ENCODE measurements at places on chromosomes 16 and 17.

GRCh38 chr16:22782314-22782713, 31.6 kb upstream of the HS3ST2 start:
- no peak for DNase-seq

- DNase-seq, result peak; percentile 30
Observed at GRCh38 chr17:73900516-73900915, 256.3 kb upstream of the SDK2 start.

GRCh38 chr17:77690271-77691161, 268.0 kb upstream of the TNRC6C start:
- DNase-seq, result peak; percentile 34

DNA sequence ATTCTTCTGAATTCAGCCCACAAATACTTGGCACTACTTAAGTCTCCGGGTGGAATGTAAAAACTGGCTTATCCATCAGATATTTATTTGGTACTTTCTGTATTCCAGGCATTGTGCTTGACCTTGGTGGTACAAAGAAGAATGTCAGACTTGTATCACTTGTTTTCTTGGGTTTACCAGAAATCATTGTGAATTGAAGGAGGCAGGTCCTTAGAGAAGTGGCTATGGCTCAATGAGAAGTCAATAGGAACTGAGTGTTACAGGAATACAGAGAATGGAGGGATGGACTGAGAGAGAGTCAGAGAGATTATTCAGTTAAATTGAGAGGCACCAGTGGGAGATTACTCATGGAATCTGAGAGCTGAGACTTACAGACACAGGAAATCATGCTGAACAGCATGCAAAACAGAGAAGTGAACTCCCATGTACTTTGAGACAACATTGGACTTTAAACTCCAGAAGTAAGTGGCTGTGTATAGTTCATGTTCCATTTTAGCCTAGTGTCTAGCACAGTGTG, 704.1 kb downstream of the CDH11 start:
- no peak for DNase-seq

GRCh38 chr16:31451681-31452351, 7.5 kb upstream of the ARMC5 start:
- peak; percentile 55 for DNase-seq

GRCh38 chr17:4588391-4588790, 4.1 kb downstream of the SMTNL2 start:
- DNase-seq, result no peak

- DNase-seq, result no peak
Observed at GRCh38 chr17:77274096-77274845, 133.5 kb downstream of the SEC14L1 start.

DNA sequence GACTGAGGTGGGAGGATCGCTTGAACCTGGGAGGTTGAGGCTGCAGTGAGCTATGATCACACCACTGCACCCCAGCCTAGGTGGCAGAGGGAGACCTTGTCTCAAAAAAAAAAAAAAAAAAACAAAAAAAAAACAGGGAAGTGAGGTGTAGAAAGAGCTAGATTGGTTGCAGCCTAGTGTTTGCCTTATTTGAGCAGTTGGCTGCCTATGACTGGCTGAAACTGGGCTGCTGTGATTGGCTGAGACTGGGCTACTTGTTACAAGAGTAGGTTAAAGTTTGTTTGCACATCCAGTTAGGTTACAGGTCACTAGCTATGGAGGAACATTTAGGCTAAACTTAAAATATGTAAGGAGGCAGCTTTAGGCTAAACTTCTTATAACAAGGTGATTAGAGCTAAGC, 5.7 kb downstream of the DHRS7B start:
- no peak for DNase-seq

DNA sequence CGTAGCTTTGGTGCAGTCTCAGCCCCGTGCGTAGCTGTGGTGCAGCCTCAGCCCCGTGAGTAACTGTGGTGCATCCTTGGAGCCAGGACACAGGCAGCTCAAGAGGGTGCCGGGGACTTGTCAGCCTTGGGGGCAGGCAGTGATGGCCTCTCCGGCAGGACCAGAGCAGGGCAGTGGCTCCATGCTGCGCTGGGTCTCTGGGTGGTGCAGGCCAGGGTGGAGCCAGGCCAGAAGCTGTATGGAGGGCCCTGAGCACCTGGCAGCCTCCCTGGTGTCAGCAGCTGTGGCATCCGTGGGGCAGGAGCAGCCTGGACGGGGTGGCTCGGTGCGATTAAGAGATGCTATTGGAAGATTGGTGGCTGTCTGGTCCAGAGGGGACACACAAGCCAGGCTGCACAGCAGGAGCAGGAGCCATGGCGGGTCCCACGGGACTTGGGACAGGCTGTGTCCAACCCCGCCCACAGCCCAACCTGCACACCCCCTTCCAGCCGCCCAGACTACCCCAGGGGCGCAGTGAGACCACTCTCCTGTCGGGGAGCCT, 28.3 kb upstream of the CDH15 start:
- DNase-seq, result no peak

DNA sequence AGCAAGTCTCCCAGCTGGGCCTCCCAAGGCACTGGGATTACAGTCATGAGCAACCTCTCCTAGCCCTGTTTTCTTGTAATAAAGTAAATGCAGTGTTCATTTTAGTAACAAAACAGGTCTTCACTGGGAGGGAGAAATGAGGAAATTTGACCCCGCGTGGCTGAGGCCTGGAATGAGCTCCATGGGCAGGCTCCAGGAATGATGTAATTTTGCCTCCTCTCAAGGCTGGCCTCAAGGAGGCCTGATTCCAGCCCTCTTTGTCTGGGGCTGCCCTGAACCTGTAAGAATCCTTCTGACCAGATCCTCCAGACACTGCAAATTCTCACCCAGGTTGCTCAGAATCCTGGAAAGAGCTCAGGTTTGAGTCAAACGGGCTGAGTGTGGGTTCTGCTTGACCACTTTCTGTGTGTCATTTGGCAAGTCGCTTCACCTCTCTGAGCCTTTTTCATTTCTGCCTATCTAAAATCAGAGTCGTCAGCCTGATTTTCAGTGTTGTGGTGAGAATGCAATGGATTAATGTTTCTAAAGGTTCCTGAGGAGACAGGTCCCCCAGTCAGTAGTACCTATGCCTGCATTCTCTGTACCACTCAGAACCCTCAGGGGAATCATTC, 57.1 kb downstream of the RAB11FIP4 start:
- DNase-seq, result no peak

DNA sequence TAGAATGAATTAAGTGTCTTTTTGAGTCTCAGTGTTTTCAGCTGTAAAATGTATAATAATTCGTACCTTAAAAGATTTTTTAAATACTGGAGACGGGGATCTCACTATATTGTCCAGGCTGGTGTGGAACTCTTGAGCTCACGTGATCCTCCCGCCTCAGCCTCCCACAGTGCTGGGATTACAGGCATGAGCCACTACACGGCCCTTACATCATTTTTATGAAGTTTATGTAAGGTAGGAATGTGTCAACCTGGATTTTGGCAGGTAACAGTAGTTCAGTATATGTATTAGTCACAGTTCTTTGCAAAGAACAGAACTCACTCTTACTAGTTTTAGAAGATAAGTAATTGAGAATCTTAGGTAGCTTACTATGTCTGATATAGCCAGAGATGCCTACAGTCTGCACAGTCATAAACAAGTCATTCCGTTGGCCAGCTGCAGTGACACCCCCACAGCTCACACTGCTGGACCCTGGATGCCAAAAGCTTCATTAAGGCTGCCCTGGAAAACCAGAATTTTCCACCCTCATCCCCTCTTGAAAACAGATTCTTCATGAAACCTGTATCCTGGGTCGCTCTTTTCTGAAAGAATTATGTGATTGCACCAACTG, 583 bp upstream of the COX6A2 start:
- no peak for DNase-seq

DNA sequence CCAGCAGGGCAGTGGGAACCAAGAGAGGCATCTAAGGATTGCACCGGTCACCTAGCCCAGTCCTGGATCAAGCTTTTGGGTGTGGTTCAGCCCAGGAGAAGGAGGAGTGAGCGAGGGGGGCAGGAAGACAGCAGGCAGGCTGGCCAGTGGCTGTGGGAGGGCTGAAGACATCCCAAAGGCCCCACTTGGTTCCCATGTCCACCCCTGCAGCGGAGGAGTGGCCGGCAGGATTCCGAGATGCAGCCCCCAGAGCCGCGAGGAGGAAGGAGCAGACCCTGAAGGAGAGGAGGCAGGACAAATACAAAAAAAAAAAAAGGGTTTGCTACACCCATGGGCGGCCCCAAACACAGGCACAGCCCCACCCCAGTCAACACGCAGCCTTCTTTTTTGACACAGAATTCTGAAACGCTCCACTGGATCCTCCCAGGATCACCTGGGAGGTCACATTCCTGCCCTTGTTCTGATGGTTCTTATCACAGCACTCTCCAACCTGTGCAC, 1.1 kb upstream of the SLC47A2 start:
- DNase-seq, result no peak

DNA sequence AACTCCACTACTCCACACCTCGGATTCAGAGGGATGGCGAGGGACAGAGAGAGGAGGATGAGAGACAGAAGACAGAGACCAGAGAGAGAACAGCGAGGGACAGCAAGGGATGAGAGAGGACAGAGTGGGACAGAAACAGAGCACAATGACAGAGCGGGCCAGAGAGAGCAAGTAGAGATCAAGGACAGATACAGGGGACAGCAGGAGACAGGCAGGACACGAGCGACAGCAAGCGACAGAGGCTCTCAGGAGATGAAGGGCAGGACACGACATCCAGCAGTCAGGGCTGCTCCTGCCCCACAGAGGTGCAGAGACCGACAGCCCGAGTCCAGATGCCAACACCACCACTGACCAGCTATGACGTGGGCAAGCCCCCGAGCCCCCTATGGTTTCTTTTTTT, 14.9 kb downstream of the CORO7 start:
- no peak for DNase-seq

DNA sequence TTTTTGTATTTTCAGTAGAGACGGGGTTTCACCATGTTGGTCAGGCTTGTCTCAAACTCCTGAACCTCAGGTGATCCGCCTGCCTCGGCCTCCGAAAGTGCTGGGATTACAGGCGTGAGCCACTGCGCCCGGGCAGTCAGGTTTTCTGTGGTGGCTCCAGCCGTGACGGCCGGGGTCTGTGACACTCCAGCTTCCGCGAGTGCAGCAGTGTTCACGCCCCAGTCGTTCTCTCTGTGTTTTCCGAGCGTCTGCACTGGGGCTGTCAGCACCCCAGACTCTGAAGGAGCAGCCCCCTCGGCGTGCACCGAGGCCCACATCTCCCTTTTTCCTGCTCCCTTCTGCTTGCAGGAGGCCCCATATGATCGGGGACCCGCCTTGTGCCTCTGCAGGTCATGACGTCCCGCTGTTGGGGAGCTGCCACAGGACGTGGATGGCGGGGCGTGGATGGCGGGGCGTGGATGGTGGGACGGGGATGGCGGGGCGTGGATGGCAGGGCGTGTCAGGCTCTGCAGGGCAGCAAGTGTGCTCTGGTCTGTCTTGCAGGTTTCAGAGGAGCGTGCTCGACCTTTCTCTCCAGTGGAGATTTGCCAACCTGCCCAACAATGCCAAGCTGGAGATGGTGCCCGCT, 5.7 kb downstream of the ASPSCR1 start:
- no peak for DNase-seq

DNA sequence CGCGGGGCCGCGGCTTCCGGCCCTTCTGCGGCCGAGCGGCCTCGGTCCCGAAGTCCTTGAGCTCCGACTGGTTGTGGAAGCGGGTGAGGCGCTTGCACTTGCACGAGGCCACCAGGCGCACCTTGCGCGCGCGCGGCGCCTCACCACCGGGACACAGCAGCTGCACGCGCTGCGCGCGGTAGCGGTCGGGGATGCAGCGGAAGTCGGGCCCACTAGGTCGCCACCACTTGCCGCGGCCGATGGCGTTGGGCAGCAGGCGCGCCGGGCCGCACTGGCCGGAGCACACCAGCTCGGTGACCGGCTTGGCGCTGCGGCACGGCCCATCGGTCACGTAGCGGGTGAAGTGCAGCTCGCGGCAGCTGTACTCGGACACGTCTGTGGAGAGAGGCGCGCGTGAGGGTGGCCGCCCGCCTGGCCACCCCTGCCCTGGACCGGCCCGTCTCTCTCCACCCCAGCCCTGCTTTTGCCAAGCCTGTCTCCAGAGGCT, 3.2 kb downstream of the SOST start:
- peak; percentile 76 for DNase-seq

- no peak for DNase-seq
Observed at GRCh38 chr17:74041869-74042640, 161.4 kb upstream of the RPL38 start.

GRCh38 chr17:52134641-52135040, 23.9 kb downstream of the CA10 start:
- no peak for DNase-seq

DNA sequence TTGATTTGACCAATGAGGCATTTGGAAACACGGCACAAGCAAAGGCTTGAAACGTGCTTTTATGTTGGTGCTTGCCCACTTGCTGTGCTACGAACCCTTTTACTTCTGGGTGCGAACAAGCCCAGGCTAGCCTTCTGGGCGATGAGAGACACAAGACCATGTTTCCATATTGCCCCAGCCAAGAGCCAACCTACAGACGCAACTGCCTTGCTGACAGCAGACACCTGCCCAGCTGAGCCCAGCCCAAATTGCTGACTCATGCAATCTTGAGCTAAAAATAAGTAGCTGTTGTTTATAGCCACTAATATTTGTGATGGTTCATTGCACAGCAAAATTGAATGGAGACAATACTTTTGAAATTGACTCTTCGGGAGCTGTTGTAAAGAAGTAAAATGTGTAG, 464.5 kb downstream of the WWOX start:
- no peak for DNase-seq

- DNase-seq, result no peak
Observed at GRCh38 chr16:89110641-89111040, 17.0 kb downstream of the ACSF3 start.

DNA sequence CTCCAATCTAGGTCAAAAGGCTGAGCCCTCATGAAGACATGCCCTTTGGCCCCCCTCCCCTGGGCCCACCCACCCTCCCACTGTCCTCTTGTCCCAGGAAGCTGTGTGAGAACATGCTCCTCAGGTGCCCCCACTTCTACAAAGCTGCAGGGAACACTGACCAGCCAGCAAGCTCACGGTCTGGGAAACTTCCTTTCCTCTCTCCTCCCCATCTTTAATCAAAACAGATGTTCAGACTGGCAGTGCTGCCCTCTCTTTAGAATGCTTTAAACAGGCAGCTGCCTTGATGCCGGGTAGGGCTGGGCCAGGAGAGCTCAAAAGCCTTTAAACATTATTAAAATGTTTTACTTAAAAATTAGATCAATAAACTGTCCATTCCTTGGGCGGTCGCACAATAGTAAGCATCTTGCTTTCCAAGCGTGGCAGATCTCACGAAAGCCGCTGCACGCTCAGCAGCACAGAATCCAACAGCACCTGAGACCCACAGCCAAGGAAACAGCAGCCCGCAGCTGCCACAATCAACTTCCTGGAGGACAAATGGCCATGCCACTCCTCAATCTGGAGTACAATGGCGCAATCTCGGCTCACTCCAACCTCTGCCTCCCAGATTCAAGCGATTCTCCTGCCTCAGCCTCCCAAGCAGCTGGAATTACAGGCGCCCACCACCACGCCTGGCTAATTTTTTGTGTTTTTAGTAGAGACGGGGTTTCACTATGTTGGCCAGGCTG, 399.2 kb downstream of the SLC39A11 start:
- no peak for DNase-seq

DNA sequence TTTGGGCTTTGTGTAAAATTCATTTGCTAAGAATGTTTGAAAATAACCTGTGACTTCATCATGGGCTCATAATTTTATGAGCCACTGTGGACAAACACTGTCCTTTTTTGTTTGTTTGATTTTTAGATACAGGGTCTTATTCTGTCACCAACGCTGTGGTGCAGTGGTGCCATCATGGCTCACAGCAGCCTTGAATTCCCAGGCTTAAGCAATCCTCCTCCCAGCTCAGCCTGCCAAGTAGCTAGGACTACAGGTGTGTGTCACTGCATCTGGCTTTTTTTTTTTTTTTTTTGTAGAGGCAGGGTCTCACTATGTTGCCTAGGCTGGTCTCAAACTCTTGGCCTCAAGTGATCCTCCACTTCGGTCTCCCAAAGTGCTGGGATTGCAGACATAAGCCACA, 8.3 kb downstream of the TEX2 start:
- DNase-seq, result no peak

Measured in nephron progenitor cell (in vitro differentiated cells).